ENCODE measurements at places on chromosomes 1 and 21. TPM values are rescaled to one million over a fixed set of nuclear protein-coding genes. Genes with fewer than 3 reads are reported as not detected.

GRCh38 chr1:17579951-17580939, 40.7 kb downstream of the ARHGEF10L start:
- no peak for DNase-seq

DNA sequence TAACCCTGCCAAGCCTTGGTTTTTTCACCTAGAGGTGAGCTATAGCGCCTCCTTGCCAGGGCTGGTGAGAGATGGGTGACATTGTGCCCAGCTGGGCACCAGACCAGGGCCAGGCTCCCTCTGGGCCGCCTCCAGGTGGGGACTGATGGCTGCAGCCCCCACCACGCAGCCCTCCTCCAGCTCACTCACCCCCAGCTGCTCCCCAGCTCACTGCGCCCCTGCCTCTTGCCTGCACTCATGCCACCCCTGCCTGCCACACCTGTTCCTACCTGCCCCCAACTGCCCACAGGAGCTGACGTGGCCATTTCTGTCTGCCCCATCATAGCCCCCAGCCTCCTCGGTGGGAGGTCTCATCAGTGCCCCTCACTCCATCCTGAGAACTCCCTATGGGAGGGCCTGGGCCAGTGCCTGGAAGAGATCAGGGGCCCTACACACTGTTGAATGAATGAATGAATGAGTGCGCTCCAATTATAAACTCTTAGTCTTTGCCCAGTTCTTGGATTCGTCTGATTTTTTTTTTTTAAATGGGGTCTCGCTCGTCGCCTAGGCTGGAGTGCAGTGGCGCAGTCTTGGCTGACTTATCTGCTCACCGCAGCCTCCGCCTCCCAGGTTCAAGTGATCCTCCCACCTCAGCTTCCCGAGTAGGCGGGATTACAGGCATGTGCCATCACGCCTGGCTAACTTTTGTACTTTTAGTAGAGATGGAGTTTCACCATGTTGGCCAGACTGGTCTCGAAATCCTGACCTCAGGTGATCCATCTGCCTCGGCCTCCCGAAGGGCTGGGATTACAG, 26.4 kb upstream of the VPS13D start:
- DNase-seq, result no peak

DNA sequence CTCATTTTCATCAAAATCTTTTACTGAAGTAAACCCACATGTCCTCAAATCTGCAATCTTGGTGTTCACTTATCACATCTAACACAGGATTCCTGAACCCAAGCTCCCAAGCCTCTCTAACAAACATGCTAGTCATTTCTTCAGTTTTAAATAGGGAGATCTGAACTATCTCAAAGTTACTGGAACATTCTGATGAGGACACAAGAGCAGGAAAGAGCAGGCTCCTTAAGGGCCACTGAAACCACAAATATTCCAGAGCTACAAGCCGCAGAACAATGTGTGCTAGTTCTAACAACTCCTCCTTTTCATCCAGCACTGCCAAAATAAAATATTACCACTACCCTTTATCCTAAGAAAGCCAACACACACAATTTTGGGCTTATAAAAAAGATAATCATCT, 38.9 kb downstream of the WARS2 start:
- DNase-seq, result no peak

- DNase-seq, result no peak
These were observed 163.4 kb upstream of the CACNA1E start for GRCh38 chr1:181319907-181320306.

- DNase-seq, result no peak
These were observed 434.7 kb upstream of the ADGRL4 start for GRCh38 chr1:79441238-79441637.

- DNase-seq, result no peak
These were observed 31.7 kb upstream of the CLDN14 start for GRCh38 chr21:36511484-36512220.

- DNase-seq, result no peak
These were observed 15.3 kb upstream of the RGS8 start for GRCh38 chr1:182699393-182700350.

DNA sequence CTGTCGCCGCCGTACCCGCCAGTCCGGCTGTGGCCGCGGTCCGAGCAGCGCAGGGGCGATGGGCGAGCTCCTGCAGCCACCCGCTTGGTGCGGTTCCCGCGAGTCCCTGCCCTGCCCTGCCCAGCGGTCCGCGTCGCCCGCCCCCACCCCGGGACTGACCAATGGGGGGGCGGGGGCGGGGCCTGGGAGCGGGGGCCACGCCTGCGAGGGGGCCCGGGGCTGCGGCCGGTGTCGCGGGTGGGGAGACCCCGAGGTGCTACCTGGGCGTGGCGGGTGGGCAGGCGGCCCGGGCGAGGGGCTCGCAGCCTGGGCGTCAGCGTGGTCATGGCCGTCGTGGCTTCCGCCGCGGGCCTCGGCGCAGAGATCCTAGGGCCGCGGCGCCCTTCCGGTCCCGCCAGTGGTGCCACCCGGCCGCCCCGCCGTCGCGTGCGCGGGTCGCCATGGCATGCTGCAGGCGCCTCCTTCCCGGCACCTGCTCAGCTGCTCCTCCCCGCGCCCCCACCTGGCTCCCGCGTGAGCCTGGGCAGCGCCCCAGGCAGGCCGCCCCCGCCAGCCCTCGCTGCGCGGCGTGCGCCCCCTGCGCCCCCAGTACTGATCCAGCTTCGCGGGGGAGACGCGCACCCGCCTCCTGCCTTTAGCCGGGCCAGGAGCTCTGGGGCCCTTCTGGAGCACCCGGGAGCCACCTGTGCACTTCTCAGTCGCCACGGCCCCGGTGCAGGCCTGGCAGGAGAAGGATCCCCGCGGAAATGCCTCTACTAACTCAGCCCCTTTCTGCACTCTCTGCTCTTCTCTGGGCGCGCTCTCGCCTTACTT, at the start of gene BMP8B:
Gene BMP8B, minus strand, starts transcription at position 108 of the 813 bp plus-strand sequence. CDS start 380 bp downstream, outside the sequence.
- no peak for DNase-seq

GRCh38 chr1:159947942-159948341, 2.5 kb upstream of the IGSF9 start:
- DNase-seq, result no peak

GRCh38 chr1:105678334-105678733, 1378.1 kb upstream of the PRMT6 start:
- no peak for DNase-seq

DNA sequence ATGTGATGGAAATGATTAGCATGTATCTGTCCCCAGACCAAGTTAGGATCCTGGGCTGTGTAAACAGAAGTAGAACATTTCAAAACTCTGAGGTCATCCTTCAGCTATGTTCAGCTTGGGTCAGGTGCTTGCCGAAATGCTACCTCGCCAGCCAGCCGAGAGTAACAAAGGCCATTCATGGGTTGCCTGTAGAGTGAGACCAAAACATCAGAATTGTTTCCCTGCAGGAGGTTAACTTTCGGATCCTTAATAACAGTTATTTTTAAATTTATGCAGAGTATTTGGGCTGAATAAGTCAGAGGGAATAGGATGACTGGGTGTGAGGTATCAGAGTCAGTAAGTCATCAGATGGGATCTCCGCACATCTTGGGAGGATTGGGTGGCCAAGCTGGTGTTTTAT, 35.6 kb downstream of the SMYD2 start:
- no peak for DNase-seq

GRCh38 chr1:20123722-20124455, 4.6 kb upstream of the PLA2G2D start:
- no peak for DNase-seq

The TMEM51 gene
- 82.3 TPM for total RNA-seq

The RIMKLA gene
- total RNA-seq, result 0.29 TPM

The SLC45A3 gene
- total RNA-seq, result 9.3 TPM

The CD1B gene
- not detected for total RNA-seq

The S100A5 gene
- 0.75 TPM for total RNA-seq
